Activated CD4-positive, alpha-beta T cell treated with anti-CD3 and anti-CD28 coated beads for 1 hour (primary cell): ENCODE measurements at places on chromosomes 7 and 10.

GRCh38 chr7:5557920-5558401 lies 134.3 kb upstream of the TNRC18 start:
- no peak for DNase-seq

DNA sequence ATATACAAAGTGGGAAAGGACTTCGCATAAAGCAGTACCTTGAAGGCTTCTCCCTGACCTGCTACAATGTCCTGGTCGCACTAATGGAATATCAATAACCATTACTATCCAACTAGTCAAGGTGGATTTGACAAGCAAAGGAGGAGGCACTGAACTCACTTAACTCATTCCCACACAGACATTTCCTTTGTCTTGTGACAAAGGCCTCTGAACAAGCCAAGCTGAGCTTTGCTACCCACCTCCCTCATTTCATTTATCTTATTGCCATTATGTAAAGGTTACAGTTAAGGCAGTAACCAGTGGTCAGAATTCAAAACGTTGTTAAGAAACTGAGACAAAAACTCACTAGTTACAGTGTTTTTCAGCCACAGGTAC lies 7.3 kb downstream of the ELMO1 start:
- no peak for DNase-seq

GRCh38 chr10:63214571-63214970 lies 81.4 kb downstream of the NRBF2 start:
- DNase-seq: no peak

GRCh38 chr7:33970536-33970935 lies 65.2 kb downstream of the BMPER start:
- DNase-seq: no peak

- DNase-seq: no peak
Measured at GRCh38 chr10:61175316-61175715, 231.3 kb upstream of the RHOBTB1 start.

- no peak for DNase-seq
Measured at GRCh38 chr10:43395571-43396060, 13.4 kb downstream of the HNRNPF start.

GRCh38 chr7:132545756-132546155 lies 30.5 kb downstream of the PLXNA4 start:
- no peak for DNase-seq

- DNase-seq: no peak
Measured at GRCh38 chr7:83925860-83926259, 268.7 kb downstream of the SEMA3A start.

DNA sequence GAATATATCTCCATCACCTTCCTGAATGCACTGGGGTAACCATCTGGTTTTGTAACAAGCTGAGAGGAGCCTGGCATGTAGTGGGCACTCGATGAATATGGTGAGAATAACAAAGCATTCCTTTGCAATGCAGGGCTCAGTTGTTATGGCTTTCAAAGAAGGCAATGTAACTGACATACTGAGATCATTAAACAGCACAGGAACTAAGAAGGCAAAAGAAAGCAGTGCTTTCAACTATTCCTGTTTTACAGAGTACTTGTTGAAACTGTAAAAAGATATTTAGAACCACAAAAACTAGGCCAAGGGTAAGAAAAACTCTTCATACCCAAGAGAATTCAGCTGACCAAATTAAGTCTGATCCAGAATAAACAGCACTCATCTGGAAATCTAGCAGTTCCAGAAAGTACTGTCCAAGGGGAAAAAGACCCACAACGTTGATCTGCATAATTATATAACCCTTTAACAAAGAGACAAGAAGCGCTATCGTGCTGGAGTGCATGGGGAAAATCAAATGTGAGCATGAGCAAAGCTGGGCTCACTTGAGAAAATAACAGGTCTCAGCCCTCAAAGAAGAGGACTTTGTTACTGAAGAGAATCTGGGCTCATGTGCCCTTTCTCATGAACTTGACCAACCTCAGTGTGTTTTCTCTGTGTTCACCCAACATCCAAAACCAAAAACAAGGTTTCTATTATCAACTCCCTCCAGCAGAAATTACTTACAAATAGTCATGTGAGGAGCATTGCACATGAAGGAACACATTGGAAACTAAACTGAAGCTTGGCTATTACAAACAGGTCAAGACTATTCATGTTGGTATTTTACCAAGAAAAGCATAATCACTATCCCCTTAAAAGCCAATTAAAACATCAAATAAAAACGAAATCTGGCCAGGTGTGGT lies 116.2 kb downstream of the AVL9 start:
- DNase-seq: no peak

GRCh38 chr7:81791568-81792518 lies 22.0 kb upstream of the HGF start:
- DNase-seq: no peak

GRCh38 chr7:36661135-36661840 lies 63.0 kb downstream of the AOAH start:
- no peak for DNase-seq

DNA sequence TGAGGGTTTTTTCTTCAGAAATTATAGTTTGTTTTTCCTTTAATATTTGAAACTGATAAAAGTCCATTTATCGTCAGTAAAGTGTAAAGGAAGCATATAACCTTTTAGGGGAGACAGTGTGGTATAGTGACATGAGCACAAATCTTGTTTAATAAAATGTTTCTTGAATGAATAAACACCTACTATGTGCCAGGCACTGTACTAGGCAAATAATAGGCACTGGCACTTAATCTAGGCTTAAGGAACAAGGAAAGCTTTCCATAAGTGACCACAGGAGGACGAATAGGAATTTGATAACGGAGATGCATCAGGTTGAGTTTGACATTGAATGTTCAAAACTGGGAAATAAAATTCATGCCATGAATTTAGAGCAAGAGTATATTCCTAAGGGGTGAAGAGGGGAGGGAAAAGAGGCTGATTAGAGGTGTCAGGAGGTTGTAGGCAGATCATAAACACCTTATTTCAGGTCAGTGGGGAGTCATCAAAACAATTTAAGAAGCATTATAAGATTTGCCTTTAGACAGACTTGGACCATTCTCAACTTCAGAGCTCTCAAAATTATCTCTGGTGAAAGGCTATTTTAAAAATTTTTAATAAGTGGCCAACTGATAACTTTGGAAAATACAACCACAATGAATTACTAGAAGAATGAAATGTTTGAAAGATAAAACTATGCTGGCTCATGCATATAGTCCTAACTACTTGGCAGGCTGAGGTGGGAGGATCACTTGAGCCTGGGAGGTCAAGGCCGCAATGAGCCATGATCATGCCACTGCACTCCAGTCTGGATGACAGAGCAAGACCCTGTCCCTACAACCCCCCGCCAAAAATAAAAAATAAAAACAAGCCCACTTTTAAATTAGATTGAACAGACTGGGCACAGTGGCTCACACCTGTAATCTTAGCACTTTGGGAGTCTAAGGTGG lies 22.4 kb downstream of the RALA start:
- DNase-seq: no peak

GRCh38 chr7:36614959-36615358 lies 109.3 kb downstream of the AOAH start:
- DNase-seq: no peak

GRCh38 chr10:79383974-79384606 lies 36.8 kb downstream of the PPIF start:
- peak; percentile 1 for DNase-seq

DNA sequence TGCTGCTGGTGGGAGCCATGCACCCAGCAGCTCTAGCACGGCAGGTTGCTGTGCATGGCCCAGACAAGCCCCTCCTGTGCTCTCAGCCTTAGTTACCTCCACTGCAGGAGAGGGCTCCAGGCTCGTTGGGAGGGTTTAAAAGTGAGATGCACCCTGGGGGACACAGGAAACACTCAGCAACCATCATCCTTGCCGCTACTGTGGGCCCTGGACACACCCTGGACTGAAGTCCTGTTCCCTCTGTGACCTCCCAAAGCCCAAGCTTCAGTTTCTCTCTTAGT lies 49.0 kb downstream of the FOXL3 start:
- DNase-seq: no peak
